ENCODE measurements at places on chromosomes 2 and 18. TPM values are rescaled to one million over a fixed set of nuclear protein-coding genes. Genes with fewer than 3 reads are reported as not detected.

- DNase-seq = no peak
These were observed 433.7 kb downstream of the MBD2 start for GRCh38 chr18:53790786-53791185.

GRCh38 chr2:136189221-136189782 lies 71.4 kb upstream of the CXCR4 start:
- no peak for DNase-seq

GRCh38 chr18:52484977-52485376 lies 145.0 kb downstream of the DCC start:
- no peak for DNase-seq

DNA sequence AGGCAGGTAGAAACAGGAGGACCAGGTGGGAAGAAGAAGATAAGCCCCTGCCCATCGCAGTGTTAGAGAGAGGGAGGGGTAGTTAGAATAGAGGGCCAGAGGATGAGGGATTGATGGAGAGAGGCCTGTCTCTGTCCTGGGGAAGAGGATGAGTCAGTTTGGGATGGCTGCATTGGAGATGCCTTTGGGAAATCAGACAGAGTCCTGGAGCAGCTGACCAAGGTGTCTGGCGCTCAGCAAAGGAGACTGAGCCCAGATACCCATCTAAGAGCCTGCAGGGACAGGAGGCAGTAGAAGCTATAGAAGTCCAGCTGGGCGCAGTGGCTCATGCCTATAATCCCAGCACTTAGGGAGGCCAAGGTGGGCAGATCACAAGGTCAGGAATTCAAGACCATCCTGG lies 177.8 kb upstream of the HAAO start:
- DNase-seq = no peak

The PTRHD1 gene
- total RNA-seq = 41.0 TPM

Measured in Daoy (cell line).